Endothelial cell of umbilical vein (primary cell): ENCODE measurements at places on chromosomes 3 and 15. TPM values are rescaled to one million over a fixed set of nuclear protein-coding genes. Genes with fewer than 3 reads are reported as not detected.

OR5K2 gene
- not detected in 2 replicates for total RNA-seq

DNA sequence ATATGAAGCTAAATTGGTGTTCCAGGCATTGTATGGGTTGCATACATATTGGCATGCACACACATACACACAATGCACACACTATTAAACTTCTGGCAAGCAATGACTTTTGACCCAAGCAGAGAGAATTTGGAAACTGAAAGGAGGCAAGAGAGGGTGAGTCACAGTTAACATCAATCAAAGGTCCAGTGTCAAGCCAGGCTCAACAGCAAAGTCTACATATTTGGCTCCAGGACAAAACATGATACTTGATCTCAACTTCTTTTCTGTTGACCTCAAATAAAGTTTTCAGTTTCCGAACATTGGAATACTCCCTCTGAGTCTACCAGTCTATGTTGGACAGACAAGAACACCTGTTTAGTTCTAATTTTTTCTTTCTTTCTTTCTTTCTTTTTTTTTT, 28.3 kb downstream of the IL12A start:
- H3K4me3 ChIP-seq: no peak overlapping the region
- H3K36me3 ChIP-seq: no peaks in the 10 kb centered on the region
- no peaks in the 10 kb centered on the region for H3K4me1 ChIP-seq
- no peaks in the 10 kb centered on the region for H3K27me3 ChIP-seq
- no peak for DNase-seq

GRCh38 chr15:26126819-26127387, 263.8 kb upstream of the ATP10A start:
- H3K4me3 ChIP-seq: no peak overlapping the region
- no peaks in the 10 kb centered on the region for H3K27me3 ChIP-seq
- H3K36me3 ChIP-seq: no peaks in the 10 kb centered on the region
- H3K4me1 ChIP-seq: no peaks in the 10 kb centered on the region

MEGF11 gene
- total RNA-seq: not detected in 2 replicates

TMF1 gene
- 32.3 and 32.7 TPM in 2 replicates for total RNA-seq

GRCh38 chr3:71180524-71180923, 403.0 kb downstream of the FOXP1 start:
- H3K27me3 ChIP-seq: no peaks in the 10 kb centered on the region
- H3K27ac ChIP-seq: no peak overlapping the region

NTRK3 gene
- not detected in 2 replicates for total RNA-seq

- H3K27ac ChIP-seq: no peak overlapping the region
- H3K27me3 ChIP-seq: no peaks in the 10 kb centered on the region
- no peaks in the 10 kb centered on the region for H3K36me3 ChIP-seq
- no peak overlapping the region for H3K4me3 ChIP-seq
- no peak for DNase-seq
These were observed 40.2 kb upstream of the SLC6A11 start for GRCh38 chr3:10775828-10776227.

GRCh38 chr3:27089068-27089467, 280.1 kb downstream of the NEK10 start:
- no peak overlapping the region for H3K27ac ChIP-seq
- DNase-seq: no peak
- no peaks in the 10 kb centered on the region for H3K27me3 ChIP-seq
- H3K4me3 ChIP-seq: no peak overlapping the region

TM6SF1 gene
- total RNA-seq: 26.5 and 26.8 TPM in 2 replicates

DNA sequence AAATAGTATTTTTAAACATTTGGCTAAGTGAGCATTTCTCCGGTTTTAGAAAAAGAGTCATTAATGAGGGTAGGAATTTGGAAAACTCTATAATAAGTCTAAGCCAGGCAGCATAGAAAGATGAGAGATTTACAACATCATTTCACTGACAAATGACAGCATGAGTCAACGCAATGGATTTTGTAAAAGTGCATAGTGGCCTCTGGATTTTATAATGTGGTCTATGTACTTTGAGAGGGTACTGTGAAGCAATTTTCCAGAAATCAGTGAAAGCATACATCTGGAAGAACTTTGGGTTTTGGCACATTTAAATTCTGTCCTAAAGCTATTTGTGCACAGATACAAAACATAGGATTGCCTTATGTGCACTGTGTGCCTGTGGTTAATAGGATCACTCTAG, 130.8 kb upstream of the CCNL1 start:
- peaks cover 10% of the 10 kb centered on the region for H3K4me1 ChIP-seq
- H3K27ac ChIP-seq: no peak overlapping the region
- H3K4me3 ChIP-seq: no peak overlapping the region
- H3K27me3 ChIP-seq: no peaks in the 10 kb centered on the region
- DNase-seq: no peak

MFGE8 gene
- total RNA-seq: 108 and 111 TPM in 2 replicates

DNA sequence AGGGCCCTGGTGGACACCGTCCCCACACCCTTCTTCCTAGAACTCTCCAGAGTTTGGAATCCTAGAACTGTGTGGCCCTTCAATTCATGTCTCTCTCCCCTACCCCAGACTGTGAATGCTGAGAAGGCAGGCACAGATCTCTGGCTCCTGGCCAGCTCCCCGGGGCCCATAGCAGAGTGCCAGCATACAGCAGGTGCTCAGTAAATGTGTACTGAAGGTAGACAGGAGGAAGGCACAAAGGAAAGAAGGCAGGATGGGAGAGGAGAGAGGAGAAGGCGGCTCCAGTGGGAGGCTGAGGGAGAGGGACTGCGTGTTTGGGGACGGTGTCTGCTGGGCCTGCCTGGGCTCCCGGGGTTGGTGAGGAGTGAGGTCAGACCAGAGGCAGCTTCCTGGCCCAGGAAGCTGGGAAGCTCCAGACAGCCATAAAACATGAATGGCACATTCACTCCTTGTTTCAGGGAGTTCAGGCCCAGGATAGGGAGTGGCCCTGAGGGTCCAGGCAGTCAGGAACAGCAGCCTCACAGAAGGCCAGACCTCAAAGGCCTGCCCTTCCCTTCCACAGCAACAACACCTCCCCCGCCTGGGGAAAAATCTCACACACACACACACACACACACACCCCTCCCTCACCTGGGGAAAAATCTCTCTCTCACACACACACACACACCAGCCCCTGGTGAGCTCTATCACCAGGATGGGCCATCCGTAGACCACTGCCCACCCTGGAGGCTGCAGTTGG, 137.1 kb upstream of the PRR20G start:
- no peaks in the 10 kb centered on the region for H3K36me3 ChIP-seq
- H3K27me3 ChIP-seq: peaks cover 7% of the 10 kb centered on the region
- no peak for DNase-seq
- no peak overlapping the region for H3K27ac ChIP-seq
- H3K4me3 ChIP-seq: no peak overlapping the region

MAPKBP1 gene
- total RNA-seq: 49.1 and 55.8 TPM in 2 replicates

DNA sequence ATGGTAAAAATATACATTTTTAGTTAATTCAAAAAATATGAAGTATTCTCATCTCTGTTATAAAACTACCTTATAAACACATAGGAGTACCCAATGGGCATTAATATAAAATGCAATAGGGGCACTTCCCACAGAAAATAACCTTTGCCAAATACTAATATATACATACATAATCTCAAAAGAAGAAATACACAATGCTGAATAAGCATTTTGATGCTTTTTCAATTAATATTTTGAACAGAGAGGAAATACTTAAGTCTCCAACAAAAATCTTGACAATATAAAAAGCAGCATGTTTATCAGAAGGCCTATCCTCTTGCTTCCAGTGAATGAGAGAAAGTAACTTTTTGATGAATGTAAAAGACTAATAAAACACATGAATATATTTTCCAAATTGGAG, 110.7 kb downstream of the ROBO1 start:
- H3K4me3 ChIP-seq: no peak overlapping the region
- DNase-seq: no peak
- H3K36me3 ChIP-seq: no peaks in the 10 kb centered on the region
- H3K27me3 ChIP-seq: no peaks in the 10 kb centered on the region
- no peaks in the 10 kb centered on the region for H3K4me1 ChIP-seq

DNA sequence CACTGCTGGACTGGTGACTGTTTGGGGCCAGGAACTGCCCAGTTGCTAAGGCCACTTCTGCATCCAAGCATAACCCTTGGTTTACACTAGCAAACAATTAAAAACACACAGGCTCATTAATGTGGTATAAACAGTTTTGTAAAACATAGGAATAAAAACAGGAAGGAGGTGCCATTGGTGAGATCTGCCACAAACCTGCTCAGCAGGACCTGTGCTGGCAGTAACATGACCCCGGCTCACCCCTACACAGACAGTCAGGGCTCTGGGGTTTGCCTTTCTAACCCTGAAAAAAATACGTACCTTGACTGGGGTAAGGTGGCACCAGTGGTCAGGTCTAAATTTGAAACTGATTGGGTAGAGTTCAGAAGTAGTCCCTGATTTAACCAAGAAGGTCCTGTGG, 76.2 kb downstream of the ATP1B3 start:
- H3K27me3 ChIP-seq: peaks cover 3% of the 10 kb centered on the region
- DNase-seq: no peak
- H3K4me3 ChIP-seq: no peak overlapping the region
- H3K4me1 ChIP-seq: no peaks in the 10 kb centered on the region
- no peak overlapping the region for H3K27ac ChIP-seq

DNA sequence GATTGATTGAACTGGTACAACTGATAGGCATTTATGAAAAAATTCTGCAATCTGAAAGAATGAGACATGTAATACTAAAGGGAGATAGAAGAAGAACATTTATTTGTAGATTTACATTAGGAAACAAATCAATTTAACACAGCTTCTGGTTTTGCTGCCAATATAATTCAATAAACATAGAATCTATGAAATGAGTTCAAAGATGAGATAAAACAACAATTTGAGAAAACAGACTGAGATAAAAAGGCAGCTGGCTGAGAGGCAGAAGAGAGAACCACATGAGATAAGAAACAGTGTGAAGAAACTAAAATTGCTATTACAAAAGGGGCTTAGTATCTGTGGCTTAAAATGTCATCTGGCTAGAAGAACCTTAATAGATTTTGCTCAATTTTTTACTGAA, 176.6 kb downstream of the PYDC2 start:
- H3K4me1 ChIP-seq: no peaks in the 10 kb centered on the region
- H3K27ac ChIP-seq: no peak overlapping the region
- no peaks in the 10 kb centered on the region for H3K27me3 ChIP-seq
- no peak overlapping the region for H3K4me3 ChIP-seq
- H3K36me3 ChIP-seq: no peaks in the 10 kb centered on the region

TMEM89 gene
- total RNA-seq: not detected in 2 replicates

ZNF280D gene
- total RNA-seq: 35.8 and 42.1 TPM in 2 replicates

GRCh38 chr3:62316525-62316924, 56.8 kb downstream of the FEZF2 start:
- H3K4me1 ChIP-seq: peaks cover 9% of the 10 kb centered on the region
- H3K27ac ChIP-seq: no peak overlapping the region
- no peaks in the 10 kb centered on the region for H3K36me3 ChIP-seq
- H3K27me3 ChIP-seq: no peaks in the 10 kb centered on the region
- no peak for DNase-seq
- H3K4me3 ChIP-seq: no peak overlapping the region

DNA sequence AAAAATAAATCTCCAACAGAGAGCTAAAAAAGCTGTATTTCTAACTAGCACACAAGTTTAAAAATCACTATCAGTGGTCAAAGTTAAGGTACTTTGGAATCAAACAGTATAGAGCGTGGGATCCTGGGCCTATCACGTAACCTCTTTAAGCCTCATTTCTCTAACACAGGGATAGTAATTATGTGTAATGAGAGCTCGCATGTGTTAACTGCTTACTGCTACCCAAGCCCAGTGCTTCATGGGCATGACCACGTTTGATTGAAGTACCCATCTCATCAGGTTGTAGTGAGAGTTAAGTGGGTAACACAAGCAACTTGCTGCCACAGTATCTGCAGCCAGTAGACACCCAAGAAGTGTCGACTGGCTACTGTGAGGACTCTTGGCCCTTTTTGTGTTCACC, 28.2 kb upstream of the NOX5 start:
- peaks cover 5% of the 10 kb centered on the region for H3K27me3 ChIP-seq
- DNase-seq: no peak
- no peak overlapping the region for H3K27ac ChIP-seq
- H3K4me1 ChIP-seq: no peaks in the 10 kb centered on the region
- no peak overlapping the region for H3K4me3 ChIP-seq
